Cardiac ventricle fibroblast (primary cell): ENCODE measurements at places on chromosomes 16 and 17. TPM values are rescaled to one million over a fixed set of nuclear protein-coding genes. Genes with fewer than 3 reads are reported as not detected.

Gene TEX14
- 0.34 TPM in 1 of 2 replicates, not detected in the other for total RNA-seq

Gene TMIGD1
- total RNA-seq: not detected in 2 replicates

Gene KRTAP9-2
- not detected in 2 replicates for total RNA-seq

Gene FOXL1
- total RNA-seq: 1.9 and 2.7 TPM in 2 replicates

Gene LRRC75A
- 0.10 TPM in 1 of 2 replicates, not detected in the other for total RNA-seq

Gene AIPL1
- not detected in 2 replicates for total RNA-seq

Gene PPY
- total RNA-seq: not detected in 2 replicates

Gene TNK1
- total RNA-seq: 0.05 TPM in 1 of 2 replicates, not detected in the other

Gene EME2
- 2.6 and 3.7 TPM in 2 replicates for total RNA-seq

Gene SPATA22
- 0.56 TPM in 1 of 2 replicates, not detected in the other for total RNA-seq

Gene NTN1
- 0.06 and 0.24 TPM in 2 replicates for total RNA-seq
